ENCODE measurements at places on chromosomes 11 and 22.
A peak's percentile ranks its signal among the peaks of the same experiment; 100 is the strongest.

DNA sequence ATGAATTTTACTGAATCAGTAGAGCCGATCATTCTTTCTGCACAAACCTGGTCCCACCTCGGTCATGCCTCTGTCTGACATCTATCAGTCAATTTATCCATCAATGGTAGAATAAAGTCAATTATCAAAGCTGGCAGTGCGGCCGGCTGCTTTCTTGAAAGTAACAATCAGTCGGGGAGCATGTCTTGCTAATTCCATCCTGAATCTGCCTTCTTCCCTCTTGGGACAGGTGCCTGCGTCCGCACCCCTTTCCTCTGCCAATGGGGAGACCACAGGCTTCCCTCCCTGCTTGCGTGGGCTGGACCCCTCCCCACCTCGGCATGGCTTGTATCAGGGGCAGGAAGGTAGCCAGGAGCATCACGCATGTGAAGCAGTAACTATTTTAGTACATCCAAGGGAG is 962.9 kb downstream of the BRD1 start:
- DNase-seq: no peak

DNA sequence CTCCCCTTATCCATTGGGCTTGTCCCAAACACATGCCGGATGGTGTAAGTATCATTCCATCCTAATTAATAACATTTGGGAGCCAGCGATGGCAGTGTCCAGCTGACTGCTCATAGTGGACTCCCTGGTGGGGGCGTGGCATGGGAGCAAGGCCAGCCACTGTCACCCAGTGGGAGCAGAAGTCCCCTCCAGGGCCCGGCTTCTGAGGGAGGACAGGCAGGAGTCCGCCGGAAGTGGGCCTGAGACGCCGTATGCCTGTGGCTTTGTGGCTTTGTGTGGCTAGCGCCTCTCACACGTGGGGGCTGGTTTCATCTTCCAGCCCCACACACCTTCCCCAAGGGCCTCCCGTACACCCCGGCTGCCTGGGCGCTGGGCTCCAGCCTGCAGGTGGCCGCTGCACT is 124.5 kb downstream of the KCNQ1 start:
- DNase-seq: no peak

GRCh38 chr11:121337078-121337477 is 44.5 kb downstream of the SC5D start:
- no peak for DNase-seq

DNA sequence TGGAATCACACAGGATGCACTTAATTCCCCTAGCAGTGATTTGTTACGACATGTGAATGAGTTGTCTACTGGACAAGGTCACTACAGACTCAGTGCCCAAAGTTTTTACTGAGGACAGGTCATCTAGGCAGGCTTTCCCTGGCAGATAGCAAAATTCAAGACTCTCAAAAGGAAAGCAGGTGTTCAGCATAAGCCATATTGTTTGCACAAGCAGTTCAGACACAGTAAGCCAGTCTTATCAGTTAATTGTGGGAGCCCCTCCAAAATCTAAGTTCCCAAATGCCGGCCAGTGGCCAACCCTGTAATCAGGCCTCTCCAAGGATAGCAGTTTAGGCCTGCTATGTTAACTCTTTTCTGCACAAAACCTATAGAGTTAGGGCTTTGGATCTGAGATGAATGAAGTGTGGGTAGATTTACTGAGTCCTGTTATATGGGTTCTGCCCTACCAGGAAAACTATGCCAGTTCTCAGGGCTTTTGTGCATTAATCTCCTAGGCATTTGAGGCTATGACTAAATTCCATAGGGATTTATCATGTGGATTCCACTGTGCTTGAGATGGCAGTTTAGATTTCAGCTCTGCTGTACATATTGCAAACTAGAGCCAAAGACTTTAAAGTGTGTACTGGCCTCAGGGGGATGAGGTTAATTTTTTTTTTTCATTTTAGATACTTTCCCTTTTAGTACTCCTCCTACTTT is 4.8 kb upstream of the ARHGEF12 start:
- no peak for DNase-seq

DNA sequence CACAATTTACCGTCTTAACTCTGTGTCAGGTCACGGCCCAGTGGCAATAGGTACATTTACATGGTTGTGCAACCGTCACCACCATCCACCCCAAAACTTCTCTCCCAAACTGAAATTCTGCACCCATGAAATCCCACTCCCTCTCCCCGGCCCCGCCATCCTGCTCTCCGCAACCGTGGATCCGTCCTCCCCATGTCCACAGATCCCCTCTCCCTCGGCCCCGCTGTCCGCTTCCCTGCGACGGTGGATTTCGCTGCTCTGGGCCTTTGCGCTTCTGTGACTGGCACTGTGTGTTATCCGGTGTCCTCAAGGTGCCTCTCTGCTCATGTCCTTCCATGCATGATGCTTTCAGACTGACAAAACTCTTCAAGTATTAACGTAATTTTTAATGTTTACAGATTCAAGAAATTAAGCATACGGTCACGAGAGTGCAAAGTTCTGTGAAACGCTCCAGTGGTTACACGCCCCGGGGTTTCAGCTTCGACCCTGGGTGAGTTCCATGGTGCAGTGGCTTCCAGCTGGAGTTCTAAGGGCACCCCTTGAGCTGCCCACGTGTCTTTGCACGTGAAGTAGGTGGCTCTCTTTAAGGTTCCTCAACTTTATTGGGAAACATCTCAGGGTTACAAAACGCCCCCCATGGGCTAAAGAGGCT is 76.4 kb downstream of the KCNQ1 start:
- DNase-seq: no peak

DNA sequence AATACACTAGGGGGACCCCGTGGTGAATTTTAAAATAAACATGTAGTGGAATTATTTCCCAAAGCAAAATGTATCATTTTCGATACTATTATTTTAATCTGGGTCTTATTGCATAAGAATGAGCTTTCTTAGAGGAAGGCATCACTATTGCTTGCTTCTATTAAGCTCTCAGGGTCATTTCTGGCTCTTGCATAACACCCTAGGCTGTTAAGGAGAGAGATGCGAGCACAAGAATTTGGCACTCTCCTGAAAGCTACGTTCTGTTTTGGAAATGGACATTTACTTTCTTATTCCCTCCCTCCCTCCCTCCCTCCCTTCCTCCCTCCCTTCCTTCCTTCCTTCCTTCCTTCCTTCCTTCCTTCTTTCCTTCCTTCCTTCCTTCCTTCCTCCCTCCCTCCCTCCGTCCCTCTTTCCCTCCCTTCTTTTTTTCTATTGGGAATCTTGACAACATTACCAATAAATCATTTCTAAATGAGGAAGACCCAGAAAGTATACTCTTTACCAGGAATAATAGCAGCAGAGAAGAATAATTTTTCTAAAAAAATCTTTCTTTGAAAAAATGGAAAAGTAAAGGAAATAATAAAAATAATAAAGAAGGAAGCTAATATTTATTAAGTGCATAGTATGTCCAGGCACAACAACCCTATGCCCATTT is 83.6 kb upstream of the BDNF start:
- no peak for DNase-seq

DNA sequence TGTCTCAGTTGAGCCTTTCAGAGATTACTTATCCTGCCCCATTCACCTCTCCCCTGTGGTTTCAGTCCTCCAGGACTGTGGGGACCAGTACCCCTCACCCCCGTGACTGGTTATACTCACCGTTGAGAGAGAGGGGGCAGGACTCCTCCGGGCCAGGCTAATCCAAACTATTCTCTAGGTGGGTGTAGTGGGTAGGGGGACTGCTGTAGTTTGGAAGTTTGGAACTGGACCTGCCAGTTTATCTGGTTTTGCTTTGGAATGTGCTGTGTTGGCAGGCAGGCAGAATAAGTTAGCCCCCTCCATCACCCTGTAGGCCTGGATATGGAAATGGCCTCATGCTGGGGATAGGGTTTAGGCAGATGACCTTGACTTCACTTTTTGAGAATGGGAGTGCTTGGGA is 13.5 kb downstream of the TEAD1 start:
- no peak for DNase-seq

GRCh38 chr11:44977493-44977984 is 26.9 kb upstream of the TP53I11 start:
- DNase-seq: no peak

DNA sequence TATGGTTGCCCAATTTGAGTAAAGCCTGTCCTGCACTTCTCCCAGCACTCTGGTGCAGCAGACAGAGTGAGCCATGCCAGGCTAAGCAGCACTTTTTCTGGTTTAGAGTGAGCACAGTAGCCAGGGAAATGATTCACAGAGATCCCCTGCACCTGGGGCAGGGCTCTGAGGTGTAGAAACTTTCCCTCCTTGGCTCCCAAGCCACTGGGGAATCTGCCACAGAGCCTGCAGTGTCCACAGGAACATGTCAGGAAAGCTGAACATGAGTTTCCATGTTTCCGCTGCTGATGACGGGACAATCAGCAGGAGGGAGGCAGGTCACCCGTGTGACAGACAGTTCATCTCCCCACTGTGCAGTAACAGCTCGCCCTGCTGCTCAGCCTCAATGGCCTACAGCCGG is 429.9 kb upstream of the B3GAT1 start:
- no peak for DNase-seq

DNA sequence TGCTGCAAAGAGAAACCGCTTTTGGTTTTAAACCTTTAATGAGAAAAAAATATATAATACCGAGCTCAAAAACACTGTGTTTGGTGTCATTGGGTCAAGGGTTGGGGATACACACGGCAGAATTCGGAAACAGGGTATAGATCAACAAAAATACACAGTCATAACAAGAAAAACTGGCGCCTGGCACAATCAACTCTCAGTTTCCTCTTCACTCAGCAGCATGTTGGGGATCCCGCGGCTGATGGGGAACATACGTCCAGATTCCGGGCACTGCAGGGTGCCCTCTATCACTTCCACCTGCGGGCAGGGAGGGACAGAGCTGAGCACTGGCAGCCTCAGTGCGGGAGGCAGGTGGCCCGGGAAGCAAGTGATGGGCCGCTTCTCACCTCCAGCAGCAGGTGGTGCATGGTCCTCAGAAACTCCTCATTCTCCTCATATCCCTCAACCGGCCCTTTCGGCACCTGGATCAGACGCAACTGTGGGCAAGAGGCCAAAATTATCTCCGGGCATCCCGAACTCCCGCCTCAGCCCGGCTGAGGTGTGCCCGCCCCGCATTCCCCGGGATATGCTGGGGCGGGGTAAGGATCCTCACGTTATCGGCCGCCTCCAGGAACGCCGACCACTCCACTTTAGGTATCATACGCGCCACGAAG is 561 bp downstream of the TRMT112 start:
- DNase-seq: no peak

- DNase-seq: peak; percentile 94
Observed at GRCh38 chr11:128552783-128553661, 34.3 kb downstream of the ETS1 start.

GRCh38 chr11:122871302-122871701 is 11.3 kb upstream of the JHY start:
- no peak for DNase-seq

DNA sequence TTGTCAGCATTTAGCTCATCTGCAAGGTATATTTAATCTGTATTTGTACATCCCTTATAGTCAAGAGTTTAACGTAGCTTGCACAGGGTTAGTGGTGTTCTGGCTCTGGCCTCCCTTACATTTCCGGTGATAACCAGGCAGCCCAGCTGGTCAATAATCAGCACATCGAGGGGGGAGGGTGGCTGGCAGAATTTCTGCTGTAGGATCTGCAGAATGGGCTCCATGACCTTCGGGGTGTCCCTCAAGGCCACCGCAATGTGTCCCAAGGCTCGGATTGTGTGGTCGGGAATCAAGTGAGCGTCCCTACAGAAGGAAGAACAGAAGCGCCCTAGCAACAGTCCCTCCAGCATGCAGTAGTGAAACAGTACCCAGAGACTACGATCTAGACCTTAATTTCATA is 25.1 kb downstream of the SERPIND1 start:
- no peak for DNase-seq

DNA sequence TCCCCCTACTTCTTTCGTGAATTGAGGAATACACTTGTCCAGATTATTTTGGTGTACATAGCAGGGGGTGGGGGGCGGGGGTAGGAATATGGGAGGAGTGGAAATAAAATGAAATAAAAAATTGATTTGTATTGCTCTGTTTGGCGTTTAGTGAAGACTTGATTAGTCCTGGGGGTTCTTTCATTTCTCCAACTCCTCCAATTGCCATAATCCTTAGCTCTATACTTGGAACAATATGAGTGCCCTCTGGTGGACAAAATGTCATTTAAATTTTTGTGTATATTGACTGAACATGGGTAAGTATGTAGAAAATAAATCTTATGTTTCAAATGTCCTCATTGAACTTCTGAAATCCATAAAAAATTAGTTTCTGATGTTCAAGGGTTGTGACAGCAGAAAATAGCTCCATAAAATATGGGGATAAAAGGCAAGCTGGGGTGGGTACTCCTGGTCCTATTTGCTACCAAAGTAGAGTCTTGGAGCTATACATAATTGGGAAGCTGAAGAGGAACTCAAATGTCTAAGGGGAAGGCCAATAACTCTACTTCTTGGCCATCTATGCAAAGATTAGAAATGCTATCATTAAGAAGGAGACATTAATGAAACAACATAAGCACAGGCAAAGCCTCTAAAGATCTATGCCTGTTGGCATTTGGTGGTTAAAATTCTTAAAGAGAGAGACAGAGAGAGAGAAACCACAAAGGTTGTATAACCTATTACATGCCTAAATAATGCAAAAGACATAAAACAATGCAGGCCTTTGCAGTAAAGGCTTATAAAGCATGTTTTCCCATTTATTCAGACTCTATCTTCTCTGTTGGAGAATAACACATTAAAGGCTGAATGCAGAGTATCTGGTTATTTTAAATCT is 421.6 kb downstream of the METTL15 start:
- DNase-seq: peak; percentile 47

DNA sequence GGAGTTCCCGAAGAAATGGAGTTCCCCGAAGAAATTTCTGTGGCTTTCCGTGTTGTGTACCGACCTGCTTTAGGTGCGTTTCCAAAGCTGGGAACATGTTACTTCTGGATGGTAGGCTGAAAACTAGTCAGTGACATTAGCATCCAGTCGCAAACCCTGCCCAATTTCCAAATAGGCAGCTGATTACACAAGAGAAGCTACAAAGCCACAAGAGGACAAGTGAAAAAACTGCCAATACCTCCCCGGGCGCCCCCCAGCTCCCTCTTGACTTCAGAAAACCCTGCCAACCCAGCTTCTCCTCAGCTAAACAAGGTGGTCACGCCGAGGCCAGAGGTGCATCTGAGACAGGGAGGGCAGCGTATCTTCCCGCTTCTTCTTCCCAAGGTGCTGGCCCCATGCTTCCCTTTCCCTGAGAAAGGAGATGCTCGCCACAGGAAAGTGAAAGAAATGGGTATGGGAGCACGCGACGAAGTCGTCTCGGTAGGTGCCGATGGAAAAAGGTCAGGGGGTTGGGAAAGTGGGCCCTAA is 551 bp downstream of the AGBL2 start:
- DNase-seq: peak; percentile 30

- no peak for DNase-seq
Observed at GRCh38 chr22:23180893-23181720, 798 bp downstream of the BCR start.

DNA sequence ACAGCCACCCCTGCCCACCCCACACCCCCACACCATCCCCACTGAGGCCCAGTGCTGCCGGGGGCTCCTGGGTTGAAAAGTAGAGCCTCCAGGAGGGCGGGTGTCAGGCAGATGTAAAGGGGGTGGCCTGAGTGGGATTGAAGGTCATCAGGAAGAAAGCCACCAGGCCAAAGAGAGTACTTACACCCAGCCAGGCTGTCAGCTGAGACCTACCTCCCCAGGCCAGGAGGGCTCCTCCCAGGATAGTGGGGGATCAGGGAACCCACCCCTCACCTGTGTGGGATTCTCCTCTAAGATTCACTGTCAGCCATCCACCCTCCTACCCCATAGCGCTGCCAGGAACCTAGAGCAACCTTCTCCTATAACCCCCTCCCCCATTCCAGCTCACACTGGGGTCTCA is 17.2 kb upstream of the FCHSD2 start:
- DNase-seq: no peak

- DNase-seq: no peak
Observed at GRCh38 chr22:27151407-27151806, 494.0 kb downstream of the MIAT start.
